ENCODE measurements at places on chromosomes 7 and 10.

DNA sequence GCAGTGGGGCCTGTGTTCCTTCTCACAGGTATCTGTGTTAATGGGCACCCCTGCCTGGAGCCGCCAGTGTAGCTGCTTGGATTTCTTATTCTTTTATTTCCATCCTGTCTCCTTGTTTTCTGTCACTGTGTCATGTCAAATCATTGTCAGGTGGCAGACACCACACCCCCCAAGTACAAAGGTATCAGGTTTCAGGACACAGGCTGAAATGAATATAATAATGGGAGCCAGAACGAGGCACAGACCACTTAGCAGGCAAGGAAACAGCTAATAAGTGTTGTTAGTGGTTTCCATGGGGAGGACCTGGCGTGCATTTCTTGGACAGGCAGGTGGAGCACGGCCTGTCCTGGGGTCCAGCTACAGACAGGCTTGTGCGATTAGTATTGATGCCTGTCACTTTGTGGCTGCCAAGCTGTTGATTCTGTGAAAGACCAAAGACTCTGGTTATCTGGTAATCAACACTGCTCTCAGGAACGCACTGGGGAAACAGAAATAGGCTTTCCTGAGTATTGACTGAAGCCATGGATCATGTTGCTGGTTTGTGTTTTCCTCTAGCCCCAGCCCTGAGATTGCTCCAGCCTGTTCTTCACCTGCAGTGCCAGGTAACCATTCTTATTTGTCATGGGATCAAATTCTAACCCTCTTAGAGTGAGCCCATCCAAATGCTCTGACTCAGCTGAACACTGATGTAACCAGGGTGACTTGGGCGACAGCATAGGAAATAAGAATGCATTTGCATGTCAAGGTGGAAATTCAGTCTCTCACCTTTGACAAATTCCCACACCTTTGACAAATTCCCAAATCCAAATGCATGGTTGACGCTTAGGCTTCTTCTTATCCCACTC lies 1002.0 kb downstream of the LRMDA start:
- no peak for DNase-seq

GRCh38 chr7:42972699-42973500 lies 40.7 kb downstream of the MRPL32 start:
- DNase-seq, result no peak

DNA sequence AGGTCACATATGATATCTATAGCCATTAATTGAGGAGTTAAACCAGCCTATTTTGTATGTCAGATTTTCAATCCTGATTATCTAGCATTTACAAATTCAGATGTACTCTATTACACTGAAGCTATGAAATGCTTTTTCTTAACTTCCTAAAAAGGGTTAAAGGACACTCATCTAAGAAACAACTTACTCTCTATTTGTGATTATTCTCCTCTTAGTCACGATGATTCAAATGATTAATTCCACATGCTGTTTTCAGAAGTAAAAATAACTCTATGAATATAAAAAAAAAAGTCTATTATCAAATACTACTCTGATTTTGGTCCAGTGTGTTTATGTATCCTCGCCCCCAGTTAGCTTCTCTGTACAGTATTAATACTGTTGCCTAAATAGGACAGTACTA lies 1199.9 kb downstream of the GATA3 start:
- no peak for DNase-seq

GRCh38 chr10:43598446-43598845 lies 7.8 kb upstream of the ZNF485 start:
- DNase-seq, result no peak

GRCh38 chr10:78448470-78448869 lies 414.8 kb downstream of the RPS24 start:
- DNase-seq, result no peak

GRCh38 chr10:110408943-110409342 lies 88.8 kb upstream of the DUSP5 start:
- no peak for DNase-seq

DNA sequence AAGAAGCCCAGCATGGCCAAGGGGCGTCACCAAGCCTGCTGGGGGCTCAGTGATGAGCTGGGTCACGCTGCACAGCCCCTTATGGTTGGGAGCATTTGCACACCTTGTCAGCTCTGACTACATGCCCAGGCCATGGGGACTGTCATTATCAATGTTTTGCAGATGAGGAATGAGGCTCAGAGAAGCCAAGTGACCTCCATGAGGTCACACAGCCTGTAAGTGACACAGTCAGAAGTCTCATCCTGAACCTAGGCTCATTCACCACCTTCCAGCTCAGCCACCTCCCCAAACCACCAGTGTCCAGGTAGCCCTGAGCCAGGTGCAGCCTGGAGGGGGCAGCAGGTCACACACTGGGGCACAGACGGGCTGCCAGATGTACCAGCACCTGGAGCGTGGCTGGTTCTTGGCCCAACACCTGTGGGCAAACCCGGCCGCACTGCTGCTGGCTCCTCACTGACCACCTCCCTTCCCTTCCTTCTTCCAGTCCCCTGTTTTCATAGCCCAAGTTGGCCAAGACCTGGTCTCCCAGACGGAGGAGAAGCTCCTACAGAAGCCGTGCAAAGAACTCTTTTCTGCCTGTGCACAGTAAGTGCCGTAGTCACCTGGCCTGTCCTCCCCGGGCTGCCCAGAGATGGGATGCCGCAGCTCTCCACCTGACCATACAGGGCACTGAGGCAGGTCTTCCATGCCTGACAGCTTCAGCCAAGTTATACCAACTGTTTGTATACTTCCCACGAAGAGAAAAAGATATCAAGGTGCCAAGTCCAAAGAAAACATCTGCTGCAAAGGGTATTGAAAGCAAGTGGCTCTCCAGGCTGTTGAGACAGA lies 119.6 kb downstream of the RGS10 start:
- DNase-seq, result no peak

DNA sequence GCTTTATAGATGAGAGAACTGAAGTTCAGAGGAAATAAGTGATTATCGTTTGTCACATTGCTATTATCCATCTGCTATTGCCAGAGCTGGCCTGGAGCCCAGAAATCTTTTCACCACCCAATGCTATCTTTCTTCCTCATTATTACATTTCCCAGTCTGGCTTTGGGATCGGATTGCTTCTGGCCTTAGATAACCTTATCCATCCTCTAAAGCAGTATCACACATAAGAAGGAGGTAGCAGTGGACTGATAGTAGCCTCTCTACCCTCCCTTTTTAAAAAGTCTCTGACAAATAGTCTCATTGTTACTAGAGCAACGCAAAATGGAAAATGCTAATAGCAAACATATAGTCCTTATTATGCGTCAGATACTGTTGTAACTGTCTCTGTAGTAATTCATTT lies 1.3 kb upstream of the CLDN12 start:
- DNase-seq, result no peak

DNA sequence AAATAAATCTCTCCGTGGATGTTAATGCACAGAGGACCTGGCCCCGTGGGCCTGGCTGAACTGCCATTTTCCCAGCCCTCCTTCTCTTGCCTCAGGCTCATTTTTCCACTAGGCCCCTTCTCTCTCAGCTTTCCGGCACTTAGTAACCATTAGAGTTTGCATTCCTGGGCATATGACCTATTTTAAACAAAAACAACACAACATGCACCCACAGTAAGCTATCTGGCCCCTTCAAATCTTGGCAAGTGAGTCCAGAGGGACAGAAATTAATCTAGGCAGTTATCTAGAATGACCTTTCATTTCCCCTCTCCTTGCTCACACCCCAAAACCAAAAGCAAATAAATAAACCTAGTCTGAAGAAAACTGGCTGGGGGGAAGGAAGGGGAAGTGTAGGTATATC lies 11.7 kb downstream of the FBXW4 start:
- no peak for DNase-seq

- DNase-seq, result no peak
Observed at GRCh38 chr7:79084423-79084822, 369.0 kb downstream of the MAGI2 start.

GRCh38 chr10:71749396-71749795 lies 23.9 kb downstream of the VSIR start:
- no peak for DNase-seq

- DNase-seq, result no peak
Observed at GRCh38 chr10:51168086-51168815, 94.0 kb downstream of the PRKG1 start.

GRCh38 chr7:146090023-146090645 lies 26.5 kb upstream of the CNTNAP2 start:
- DNase-seq, result no peak

GRCh38 chr10:130470973-130471372 lies 334.8 kb downstream of the GLRX3 start:
- DNase-seq, result no peak

DNA sequence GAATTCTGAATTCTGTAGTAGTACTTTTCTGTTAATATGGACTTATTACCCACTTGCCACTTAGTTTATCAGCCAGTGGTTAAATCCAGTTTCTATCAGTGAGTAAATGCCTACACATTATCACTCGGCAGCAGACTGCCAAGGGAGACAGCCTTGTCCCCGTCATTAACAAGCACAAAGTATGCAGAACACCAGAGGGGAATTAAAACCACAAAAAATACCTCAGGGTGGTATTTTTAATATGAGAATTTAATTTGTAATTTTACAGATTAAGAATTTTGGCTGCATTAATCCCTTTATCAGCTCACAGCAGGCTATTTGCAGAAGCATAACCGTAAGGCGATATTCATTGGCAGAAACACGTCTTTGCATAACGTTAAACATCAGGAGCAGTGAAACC lies 150.0 kb upstream of the FZD1 start:
- no peak for DNase-seq

DNA sequence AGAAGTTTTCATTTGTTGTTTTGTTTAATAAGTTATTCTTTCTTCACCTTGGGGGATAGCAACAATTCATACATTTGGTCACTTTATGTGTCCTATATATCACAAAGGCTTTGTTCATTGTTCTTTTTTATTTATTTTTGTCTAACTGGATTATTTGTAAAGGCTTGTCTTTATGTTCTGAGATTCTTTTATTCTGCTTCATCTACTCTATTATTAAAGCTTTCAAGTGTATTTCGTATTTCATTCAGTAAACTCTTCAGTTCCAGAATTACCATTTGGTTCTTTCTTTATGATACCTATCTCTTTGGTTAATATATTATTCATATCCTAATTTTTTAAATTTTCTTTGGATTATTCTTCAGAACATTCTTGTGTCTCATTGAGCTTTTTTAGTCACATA lies 942.9 kb downstream of the ANKRD7 start:
- DNase-seq, result no peak

DNA sequence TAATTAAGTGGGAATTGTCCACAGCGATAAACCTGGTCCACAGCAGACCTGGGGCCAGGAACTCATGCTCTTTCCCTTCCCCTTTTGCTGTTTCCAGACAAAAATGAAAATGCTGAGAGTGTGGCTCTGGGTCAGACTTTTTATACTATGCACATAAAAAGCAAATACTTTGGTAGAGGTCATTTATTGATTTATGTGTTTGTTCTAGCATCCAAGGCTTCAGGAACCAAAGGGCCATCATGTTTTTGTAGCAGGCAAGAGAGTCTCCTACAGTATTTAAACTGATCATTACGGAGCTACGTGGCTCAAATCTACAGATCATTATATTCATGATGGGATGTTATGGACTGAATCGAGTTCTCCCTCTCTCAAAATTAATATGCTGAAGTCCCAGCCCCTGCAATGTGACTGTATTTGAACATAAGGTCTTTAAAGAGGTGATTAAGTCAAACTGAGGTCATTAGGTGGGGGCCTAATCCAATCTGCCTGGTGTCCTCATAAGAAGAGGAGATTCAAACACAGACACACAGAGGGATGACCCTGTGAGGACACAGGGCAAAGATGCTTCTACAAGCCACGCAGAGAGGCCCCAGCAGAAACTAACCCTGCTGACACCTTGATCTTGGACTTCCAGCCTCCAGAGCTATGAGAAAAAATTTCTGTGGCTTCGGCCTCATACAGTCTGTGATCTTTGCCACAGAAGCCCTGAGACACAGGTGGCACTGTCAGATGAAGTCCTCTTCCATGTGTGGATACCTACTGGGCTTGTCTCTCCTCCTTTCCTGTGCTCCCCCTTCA lies 46.1 kb upstream of the RNF32 start:
- no peak for DNase-seq

GRCh38 chr7:139661903-139662302 lies 115.9 kb downstream of the HIPK2 start:
- DNase-seq, result no peak

DNA sequence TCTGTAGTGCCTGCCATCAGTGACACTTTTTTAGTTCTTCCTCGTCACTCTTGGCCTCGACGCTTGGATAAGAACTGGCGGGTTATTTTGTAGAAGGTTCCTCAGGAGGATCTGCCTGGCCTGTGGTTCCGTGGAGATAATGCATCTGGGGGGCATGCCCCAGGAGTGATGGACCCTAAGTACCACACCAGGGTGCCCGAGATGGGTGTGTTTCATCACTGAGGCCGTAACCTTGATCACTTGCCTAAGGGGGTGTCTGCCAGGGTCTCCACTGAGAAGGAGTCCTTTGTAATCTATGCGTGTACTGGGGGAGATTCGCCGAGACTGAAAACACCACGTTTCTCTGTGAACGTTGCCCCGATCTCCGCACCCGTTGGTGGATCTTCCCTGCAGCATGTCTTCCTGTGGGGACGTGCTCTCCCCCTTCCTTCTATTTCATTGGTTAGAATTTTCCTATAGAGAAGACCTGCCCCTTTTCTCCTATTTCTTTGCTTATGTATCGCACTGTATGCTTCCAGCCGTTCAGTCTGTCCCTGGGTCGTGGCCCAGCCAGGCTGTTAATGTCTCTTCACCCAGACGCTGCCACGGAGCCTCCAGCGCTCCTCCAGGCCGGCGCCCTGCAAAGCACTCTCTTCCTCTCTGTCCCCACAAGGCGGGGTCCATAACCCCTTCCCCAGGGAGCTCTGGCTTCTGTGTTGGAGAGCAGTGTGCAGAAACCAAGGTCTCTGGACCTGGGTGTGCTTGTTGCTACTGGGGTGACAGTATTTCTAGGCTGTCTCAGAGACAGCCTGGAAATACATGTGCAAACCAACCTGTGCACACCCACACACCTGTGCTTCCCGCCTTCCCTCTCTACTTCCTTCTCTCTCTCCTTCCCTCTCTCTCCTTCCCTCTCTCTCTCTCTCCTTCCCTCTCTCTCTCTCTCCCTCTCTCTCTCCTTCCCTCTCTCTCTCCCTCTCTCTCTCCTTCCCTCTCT lies 14.4 kb upstream of the DPYSL4 start:
- DNase-seq, result no peak

- DNase-seq, result no peak
Observed at GRCh38 chr7:142795339-142795863, 24.6 kb downstream of the PRSS2 start.

- DNase-seq, result no peak
Observed at GRCh38 chr10:11177926-11178471, 160.3 kb downstream of the CELF2 start.

DNA sequence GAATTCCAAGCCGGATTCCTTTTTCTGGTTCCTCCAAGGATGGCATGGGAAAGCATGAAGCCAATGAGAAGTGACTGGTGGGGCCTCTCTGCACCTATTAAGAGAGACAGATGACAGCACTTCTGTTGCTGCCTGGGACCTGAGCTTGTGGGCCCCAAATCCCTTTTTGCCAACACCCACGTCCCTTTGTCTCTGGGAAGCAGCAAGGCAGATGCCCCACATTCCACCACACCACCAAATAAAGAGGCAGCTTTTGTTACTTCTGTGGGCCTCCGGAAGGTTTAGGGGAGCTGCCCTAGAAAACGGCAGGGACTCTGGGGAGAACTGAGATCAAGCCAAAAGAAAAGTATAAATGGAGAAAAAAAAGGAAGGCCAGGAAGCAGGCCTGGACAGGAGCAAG lies 3.4 kb downstream of the CCDC136 start:
- DNase-seq, result no peak

Measured in stimulated activated CD4-positive, alpha-beta T cell treated with anti-CD3 and anti-CD28 coated beads, Interleukin-1b, Interleukin-23, amount 100 ng/mL, for 1 hour (primary cell).